ENCODE measurements at places on chromosomes 4 and X.

DNA sequence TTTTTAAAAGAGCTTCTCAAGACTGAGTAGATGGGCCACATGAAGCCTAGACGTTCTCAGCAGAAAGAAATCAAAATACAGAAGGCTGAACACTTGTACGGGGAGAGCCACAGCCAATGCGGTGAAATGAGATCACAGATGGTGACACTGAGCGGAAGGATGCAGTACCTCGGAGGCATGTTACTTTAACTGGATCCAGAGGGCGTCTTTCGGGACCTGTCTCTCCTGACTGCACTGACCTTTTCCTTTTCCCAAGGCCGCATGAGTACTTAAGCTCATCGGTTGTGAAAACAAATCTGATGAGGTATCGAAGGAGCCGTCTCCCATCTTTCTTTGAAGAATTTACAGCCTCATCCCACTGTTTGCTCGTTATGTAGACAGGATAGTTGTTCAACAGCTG lies 32.6 kb downstream of the BEND4 start:
- no peak for DNase-seq

DNA sequence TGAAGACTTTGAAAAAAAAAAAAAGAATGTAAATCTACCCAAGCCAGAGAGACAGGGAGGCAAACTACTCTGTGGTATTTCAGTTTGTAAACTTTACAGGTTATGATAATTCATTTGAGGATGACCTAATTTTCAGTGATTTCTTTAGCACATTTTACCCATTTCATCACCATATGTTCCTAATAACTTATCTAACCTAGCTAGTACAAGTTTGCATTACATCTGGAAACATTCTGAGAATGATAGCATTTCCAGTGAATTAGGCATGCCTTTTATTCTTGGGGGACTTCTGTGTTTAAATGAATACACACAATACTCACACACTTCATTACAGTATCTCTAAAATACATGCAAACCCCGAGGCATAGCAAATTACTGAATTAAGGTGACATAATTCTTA lies 1055.5 kb downstream of the PCDH18 start:
- no peak for DNase-seq

DNA sequence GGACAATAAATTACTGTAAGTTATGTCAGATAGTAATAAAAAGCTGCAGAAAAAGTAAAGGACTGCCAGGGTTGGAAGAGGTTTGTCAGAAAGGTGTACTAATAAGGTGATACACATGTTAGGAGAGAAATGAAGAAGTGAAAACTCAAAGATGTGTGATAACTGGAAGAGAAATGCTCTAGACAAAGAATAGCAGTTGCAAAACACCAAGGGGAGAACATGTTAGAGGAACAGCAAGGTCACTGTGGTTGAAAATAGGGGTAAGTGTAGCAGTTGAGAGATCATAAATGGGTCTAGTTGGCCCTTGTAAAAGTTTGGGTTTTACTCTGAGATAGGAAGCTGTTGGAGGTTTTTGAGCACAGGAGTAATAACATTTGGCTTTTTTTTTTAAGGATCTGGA lies 46.9 kb downstream of the HSPA4L start:
- no peak for DNase-seq

DNA sequence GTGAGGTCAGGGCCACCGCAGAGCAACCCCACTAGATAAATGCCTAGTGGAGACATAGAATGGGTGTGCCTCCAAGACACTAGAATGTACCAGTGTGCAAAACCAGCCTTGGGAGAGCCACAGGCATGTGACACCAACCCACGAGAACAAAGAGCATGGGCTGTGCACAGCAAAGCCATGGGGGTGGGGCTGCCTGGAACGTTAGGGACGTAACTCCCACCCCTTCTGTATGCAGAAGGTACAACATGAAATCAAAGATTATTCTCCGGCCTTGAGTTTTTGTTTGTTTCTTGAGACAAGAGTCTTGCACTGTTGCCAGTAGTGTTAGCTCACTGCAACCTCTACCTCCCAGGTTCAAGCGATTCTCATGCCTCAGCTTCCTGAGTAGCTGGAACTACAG lies 99.5 kb downstream of the MID1IP1 start:
- DNase-seq: no peak

DNA sequence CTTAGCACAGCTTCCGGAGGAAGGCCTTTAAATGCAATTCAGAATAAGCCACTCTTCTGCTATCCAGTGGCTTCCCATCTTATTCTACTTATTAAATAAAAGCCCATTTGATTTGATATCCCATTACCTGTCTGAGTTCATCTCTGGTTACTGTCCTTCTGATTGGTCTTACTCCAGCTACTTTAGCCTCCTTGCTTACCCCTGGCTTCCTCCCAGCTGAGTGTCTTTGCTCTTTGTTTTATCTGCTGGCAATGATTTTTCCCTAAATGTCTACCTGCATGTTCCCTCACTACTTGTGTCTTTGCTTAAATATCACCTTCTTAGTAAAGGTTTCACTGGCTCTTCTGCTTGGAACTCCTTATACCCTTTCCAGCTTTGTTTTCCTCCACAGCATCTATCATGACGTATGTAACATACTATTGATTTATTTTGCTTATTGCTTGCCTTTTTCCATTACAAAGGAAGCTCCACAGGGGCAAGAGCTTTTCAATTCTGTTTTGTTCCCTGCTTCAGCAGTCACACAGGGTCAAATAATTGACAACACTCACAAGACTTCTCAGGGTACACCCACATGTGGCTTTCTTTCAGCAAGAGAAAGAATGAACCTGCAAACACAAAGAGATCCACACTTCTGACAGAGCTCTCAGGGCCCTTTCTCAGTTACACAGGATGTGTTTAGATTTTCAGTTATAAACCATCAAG lies 63.8 kb downstream of the TBC1D19 start:
- no peak for DNase-seq

DNA sequence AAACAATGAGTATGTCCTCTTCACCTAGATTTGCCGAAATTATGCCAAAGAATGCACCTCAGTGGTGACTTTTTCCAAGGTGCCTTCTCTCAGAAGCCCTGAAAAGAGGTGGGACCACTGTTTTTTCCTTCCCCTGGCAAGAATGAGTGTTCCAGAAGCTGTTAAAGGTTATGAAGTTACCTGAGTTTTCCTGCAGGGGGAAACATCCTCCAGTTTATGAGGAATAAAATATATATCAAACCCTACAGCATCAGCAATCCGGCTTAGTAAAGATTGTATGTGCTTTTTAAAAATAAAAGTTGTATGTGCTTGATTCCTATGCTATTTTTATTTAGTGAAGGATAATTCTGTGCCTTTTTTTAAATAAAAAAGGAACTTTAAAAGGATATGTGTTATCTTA lies 73.3 kb downstream of the RBM46 start:
- no peak for DNase-seq

GRCh38 chrX:10828036-10828435 lies 207.7 kb upstream of the MID1 start:
- no peak for DNase-seq

DNA sequence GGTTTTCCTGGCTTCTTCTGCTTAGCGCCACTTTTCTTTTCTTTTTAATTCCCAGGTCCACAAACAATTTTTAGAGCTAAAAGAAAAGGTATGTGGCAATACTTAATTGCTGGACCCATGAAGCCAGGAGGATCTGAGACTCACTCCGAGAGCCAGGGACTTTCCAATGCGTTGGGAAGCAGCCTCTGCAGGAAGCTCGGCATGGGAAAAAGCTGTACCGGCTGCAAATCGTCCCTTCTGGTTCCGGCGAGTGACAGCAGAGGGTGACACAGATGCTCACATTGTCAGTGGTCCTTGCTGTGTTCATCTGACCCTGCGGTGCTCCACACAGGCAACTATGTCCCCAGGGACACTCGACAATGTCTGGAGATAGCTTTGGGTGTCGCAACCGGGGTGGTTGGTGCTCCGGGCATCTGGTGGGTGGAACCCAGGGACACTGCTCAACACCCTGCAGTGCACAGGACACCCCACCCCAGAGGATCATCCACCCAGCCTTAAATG lies 164.0 kb downstream of the PRKX start:
- no peak for DNase-seq

- no peak for DNase-seq
These were observed 225.4 kb upstream of the AGA start for GRCh38 chr4:177667687-177668086.

- no peak for DNase-seq
These were observed 351.2 kb downstream of the BMPR1B start for GRCh38 chr4:95108883-95109421.

- DNase-seq: no peak
These were observed 34.0 kb upstream of the BMP15 start for GRCh38 chrX:50876551-50876950.

GRCh38 chrX:145002771-145003170 lies 244.5 kb upstream of the SPANXN1 start:
- DNase-seq: no peak

- no peak for DNase-seq
These were observed 204.0 kb upstream of the PUDP start for GRCh38 chrX:7351926-7352325.

GRCh38 chr4:56633486-56633885 lies 47.6 kb downstream of the HOPX start:
- DNase-seq: no peak

DNA sequence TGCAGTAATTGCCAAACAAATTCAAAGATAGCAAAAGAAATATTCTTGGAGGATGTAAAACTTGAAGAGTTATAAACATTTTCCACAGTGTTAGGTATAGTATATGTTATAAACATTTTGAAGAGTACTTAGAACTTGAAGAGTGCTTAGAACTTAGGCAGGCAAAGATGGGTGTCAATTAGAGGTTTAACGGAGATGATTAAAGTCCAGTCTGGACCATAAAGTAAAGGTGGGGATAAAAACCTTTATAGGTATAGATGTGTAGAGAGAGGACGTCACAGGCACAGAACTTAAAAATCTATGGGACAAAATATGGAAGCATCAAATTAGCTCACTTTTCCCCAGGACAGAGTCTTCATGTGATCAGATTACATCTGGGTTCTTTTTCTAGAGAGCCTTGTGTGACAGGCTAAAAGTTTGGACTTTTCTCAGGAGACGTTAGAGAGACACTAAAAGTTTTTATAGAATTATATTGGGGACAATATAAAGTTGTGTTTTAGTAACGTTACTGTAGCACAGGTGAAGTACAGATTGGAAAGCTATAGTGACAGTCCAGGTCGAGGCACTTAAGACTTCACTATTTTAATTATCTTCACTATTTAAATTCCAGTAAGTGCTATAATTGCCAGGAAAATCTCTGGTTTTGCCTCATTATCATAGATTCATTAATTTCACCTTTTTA lies 13.3 kb upstream of the MAD2L1 start:
- DNase-seq: no peak

GRCh38 chr4:31108762-31109161 lies 388.6 kb downstream of the PCDH7 start:
- no peak for DNase-seq

DNA sequence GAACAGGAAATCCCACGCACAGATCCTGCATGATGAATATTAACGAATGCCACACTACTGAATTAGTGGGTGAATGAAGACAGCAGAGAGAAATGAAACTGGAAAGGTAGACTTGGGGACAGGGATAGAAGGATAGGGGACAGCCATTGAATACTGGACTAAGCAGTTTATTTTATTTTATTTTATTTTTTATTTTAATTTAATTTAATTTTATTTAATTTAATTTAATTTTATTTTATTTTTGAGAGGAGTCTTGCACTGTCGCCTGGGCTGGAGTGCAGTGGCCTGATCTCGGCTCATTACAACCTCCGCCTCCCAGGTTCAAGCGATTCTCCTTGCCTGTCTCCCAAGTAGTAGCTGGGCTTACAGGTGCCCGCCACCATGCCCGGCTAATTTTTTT lies 385.2 kb downstream of the GPAT3 start:
- DNase-seq: no peak

DNA sequence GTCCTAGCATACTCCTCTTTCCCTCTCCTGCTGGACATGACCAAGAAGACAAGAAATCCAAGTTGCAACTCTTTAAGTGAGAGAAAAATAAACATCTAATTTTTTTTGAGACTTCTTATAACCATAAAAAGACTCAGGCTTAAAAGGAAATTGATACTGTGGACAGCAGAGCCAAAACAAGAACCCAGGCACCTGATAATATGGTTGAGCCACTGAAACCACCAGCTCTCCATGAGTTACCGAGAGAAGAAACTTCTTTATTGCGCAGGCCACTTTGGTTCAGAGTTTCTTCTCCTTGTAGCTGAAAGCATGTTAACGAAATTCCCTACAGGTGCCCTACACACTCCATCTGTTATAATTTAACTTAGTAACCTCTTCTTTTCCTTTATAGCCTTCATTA lies 11.3 kb upstream of the SPCS3 start:
- DNase-seq: no peak

DNA sequence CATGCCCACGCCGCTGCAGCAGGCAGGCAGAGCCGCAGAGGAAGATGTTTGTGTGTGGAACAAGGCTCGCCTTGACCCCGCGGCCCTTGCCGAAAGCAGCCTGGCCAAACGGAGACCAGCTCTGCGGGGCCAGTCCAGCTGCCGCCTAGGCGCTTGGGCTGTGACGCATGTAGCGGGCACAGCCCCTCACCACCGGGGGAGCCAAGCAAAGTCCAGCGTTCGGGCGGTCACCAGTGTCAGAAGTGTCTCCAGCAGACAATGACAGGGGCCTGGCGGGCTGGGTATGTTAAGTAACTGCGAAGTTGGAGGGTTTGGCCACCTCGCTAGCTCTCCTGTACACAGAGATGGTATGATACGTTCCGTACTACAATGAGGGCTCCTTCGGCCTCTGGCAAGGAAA lies 1.3 kb downstream of the AMER1 start:
- no peak for DNase-seq

DNA sequence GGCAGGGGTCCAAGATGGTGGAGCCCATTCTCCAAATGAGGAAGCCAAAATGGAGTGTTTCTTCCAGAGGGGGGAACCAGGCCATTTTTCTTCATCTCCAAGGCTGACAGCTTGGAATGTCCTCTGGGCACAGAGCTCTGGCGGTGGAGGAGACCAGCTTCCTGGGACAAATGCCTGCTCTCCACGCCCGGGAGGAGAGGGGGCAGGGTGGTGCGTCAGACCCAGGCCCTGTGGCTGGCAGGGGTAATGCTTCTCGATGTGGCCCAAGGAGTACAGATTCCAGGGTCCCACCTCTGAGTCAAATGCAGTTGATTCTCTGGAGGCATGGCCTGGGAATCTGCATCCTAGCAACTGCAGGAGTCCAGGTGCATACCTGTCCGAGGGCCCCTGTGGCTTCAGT lies 44.6 kb upstream of the ADRA2C start:
- DNase-seq: no peak

DNA sequence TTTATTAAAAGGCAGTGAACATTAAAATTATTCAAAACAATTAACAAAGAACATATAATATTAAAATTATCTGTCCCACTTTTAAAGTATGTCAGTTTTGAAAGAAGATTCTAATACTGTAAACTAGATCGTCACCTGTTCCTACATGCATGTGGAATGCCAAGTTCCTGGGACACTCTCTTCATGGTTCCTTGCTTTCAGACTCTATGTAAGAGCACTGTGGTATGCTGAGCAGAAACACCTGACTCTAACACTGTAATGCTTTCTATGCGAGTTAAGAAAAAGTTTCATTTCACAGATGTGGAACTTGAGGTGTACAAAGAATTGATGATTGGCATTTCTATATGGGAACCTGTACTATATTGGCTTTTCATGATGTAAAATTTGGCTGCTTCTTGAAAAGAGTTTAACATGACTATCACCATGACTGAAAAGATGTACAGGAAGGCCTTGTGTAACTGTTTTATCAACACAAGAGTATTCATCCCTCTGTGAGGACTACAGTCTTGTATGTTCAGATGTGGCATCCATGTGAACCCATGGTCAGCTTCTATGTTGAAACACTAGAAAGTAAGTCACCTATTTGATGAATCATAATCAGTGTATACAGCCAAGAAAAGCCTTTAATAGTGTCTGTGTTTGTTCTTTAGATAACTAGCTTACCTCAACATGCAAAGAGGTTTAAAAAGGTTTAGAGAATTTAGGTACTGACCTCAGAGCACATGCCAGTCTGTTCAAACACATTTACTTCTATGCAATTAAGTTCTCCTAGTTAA lies 354.5 kb downstream of the ARHGAP24 start:
- no peak for DNase-seq

Data from T-helper 9 cell (primary cell).